NCI-H524 (cell line): ENCODE measurements at places on chromosomes 4 and X.

GRCh38 chrX:2468261-2469195 is 32.2 kb downstream of the DHRSX start:
- DNase-seq = no peak

GRCh38 chrX:115592997-115593734 is 32.2 kb downstream of the PLS3 start:
- no peak for DNase-seq

DNA sequence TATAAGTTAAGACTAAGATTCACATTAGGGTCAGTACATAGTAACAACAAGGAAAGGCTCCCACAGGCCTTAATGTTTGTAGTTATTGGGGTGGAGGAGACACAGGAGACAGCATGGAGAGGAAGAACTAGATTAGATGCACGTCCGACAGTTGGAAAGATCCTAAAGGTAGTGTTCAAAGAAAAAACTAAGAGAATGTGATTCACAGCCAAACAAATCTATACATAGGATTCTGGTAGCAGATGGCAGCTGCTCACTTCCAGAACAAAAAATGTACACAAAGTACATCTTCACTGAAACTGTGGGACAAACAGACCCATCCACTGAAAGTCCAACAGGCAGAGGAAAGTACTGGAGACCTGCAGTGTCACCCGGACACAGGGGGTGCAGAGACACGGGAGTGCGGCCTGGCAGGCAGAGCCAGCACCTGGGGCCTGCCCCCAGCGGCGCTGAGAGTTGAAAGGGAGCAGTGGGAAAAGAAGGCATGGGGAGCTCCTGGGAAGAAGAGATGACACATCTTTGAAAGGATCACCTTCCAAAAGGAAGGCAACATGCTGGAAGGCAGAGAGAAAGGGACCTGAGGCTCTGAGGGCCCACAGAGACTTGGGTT is 40.0 kb downstream of the NELFA start:
- DNase-seq = no peak

DNA sequence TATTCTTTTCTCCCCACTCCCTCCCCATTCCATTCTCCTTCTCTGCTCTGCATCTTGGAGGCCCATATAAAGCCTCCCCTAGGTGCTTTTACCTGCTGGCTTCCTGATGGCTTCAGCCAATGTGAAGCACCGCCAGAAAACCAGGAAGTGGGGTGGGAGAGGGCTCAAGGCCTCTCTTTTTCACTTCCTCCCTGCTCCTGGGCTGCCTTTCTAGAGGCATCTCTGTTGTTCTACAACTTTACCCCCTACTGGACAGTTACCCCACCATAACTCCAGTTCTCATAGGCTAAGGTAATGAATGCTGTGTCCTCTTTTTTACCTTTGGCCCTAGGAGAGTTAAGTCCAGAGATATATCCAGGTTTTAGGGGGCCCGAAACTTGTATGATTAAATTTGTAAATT is 62.4 kb upstream of the PPARGC1A start:
- DNase-seq = no peak

- DNase-seq = no peak
Measured at GRCh38 chrX:27446423-27446822, 16.7 kb downstream of the PPP4R3C start.

DNA sequence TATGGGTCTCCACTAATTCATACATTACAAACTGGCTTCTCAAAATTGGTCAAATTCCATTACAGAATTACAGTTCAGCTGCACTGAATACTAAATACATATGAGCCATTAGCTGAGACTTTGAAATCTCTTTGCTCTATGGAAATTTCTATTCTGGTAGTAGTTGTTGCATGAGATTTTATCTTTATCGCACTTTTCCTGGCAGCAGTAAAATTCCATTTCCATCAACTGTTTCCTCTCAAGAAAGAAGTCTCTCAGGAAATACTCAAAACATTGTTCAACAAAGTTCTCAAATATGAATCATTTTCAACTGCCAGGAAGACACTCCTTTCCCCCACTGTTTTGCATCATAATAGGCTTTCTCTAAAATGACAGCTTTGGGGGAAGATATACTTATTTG is 51.3 kb downstream of the ATP11C start:
- DNase-seq = no peak

GRCh38 chrX:20252381-20253231 is 14.1 kb downstream of the RPS6KA3 start:
- DNase-seq = peak; percentile 20

- DNase-seq = no peak
Measured at GRCh38 chrX:105837232-105837631, 14.9 kb downstream of the NRK start.

DNA sequence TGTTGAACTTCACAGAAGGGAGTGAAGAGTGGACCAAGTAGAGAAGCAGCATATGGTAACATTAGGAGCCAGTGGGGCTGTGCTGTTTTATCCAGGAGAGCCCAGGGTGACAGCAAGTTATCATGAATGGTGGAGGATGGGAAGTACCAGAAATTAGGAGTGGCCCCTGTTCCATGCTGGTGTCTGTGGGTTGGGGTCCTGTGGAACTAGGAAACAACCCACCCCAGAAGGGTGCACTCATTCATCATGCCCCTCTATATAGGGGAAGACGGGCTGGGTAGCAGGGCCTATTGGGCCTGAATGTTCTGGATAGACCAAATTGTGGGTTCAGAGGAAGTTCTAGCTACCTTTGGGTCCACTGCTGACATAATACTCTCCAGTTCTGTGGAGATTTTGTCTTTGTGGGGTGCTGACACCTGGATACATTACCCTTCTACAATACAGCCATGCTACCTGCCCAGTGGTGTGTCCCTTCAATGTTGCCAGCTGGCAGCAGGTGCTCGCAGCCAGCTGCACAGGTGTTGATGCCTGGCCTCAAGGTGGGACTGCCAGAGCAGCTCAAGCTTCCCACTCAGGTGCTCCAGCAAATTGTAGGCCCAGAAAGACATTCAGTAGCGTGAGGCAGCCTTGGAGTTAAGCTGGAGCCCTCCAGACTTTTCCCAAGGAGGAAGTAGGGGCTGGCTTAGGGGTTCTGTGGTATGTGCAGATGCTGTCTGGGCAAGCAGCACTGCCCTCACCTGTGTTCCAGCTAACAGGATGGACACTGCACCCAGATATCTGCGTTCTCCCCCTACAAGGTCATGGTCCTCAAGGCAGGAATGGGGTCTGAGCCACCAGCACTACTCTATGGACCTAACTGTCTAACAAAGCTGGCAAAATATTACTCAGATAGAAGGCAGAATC is 106.5 kb downstream of the NHSL2 start:
- no peak for DNase-seq

- DNase-seq = no peak
Measured at GRCh38 chrX:52420824-52421443, 52.1 kb downstream of the XAGE2 start.

DNA sequence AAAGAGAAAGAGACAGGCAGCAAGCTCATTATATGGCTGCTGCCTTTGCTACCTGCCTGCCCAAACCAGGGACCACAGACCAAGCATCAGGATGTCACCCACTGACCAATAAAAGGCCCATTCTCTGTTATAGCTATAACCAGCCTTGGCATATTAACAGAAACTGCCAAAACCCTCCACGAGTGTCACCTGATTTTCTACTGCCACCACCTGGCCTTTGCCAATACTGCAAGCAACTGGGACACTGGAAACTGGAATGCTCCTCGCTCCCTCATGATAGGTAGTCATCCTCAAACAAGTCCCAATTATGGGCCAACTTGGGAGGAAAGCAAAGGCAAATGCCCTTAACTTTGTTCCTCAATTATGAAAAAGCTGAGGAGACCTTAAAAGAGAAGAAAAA is 76.0 kb downstream of the SPIN4 start:
- DNase-seq = no peak

- no peak for DNase-seq
Measured at GRCh38 chr4:170662250-170662649, 572.5 kb upstream of the AADAT start.

- no peak for DNase-seq
Measured at GRCh38 chrX:5388087-5388486, 840.6 kb downstream of the NLGN4X start.

- peak; percentile 43 for DNase-seq
Measured at GRCh38 chr4:166594326-166594946, 639.9 kb downstream of the SPOCK3 start.

DNA sequence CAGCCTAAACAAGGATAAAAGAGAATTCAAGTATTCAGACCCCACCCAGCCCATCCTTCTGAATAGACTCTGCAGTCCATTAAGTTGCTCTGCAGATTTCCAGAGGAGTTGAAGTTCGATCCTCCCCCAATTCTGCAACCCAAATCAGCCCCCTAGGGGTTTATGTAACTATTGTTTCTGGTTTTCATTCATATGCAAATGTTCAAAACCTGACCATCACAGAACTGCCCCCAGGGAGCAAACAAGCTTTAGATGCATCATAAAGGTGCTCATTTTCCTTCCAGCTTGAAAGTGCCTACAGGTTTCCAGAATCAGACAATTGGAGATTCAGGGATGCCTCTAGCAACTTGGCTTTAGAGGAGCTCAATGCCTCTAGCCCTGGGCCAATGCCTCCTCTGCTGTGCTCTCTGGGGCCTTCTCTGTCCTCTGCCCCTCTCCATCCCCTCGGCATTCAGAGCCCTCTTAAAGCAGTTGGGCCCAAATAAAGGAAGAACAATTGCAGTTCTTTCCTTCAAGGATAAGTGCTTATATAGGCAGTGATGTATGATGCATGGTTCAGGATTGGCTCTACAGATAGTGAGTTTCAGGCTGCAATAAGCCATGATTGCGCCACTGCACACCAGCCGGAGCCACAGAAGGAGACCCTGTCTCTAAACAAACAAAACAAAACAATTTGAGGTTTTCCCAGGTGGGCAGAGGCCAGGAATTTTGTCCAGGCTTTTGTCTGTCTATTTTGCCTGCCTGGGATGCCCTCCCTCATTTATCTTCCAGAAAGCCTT is 23.5 kb upstream of the SPINK2 start:
- DNase-seq = no peak

DNA sequence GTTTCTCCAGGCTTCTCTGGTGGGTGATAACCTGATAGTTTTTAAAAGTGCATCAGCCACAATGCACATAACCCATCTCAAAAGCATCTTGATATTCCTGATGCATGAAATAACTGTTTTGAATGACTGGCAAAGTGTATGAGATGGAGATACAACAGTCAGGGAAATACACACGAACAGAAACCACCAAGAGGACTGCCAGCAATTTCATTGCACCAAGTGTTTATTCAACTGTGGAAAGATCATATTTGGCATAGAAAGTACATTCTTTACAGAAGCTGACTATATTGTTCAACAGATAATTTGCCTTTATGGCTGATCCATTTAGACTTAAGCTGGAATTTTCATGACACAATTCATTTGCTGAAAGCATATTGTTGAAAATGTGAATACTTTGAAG is 139.5 kb downstream of the SLIT2 start:
- no peak for DNase-seq

DNA sequence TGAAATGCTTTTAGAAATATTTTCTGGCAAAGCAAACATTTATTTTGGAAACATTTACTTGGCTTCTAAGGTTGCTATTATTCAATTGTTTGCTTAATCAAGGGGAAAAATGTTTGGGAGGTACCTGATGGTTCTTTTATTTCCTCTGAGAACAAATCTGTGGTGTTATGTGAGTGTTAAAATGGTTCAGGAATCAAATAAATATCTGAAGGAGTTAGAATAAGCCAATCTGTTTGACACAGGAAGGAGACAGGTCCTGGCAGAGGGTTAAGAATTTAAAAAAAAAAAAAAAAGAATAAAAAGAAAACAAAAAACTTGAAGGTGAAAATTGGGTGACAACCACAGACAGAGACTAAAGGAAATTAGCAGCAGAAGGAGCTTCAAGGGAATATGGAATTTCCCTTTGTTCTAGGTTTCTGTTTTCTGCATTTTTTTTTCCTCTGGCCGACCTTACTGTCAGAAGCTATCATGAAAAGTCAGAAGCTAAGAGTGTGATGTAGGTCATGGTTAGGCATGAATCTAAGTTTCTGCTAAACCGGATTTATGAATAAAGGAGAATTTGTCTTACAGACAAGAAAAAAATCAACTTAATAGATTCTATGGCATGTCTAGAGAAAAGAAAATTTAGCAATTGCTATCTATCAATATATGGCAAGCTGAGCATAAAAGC is 78.6 kb upstream of the PNPLA4 start:
- no peak for DNase-seq

GRCh38 chrX:9677098-9677739 is 88.4 kb downstream of the GPR143 start:
- DNase-seq = no peak

- peak; percentile 83 for DNase-seq
Measured at GRCh38 chrX:11672213-11672612, 6.5 kb upstream of the ARHGAP6 start.

- DNase-seq = no peak
Measured at GRCh38 chr4:101987623-101988243, 197.2 kb downstream of the BANK1 start.

DNA sequence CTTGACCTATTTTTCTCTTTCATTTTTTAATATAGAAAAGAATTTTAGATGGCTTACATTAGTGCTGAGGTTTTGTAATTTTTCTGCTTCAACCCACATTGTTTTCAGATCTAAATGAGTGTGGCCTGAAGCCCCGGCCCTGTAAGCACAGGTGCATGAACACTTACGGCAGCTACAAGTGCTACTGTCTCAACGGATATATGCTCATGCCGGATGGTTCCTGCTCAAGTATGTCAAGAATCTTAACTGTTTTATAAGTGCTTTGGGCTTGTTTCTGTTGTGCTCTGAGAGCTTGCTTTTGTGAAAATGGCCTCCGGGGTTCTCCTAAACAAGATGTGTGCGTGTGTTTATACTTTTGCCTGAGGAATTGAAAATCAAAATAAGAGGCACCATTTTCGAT is 41.6 kb downstream of the NPNT start:
- DNase-seq = peak; percentile 41

- DNase-seq = no peak
Measured at GRCh38 chr4:138892483-138893407, 122.8 kb upstream of the NOCT start.

DNA sequence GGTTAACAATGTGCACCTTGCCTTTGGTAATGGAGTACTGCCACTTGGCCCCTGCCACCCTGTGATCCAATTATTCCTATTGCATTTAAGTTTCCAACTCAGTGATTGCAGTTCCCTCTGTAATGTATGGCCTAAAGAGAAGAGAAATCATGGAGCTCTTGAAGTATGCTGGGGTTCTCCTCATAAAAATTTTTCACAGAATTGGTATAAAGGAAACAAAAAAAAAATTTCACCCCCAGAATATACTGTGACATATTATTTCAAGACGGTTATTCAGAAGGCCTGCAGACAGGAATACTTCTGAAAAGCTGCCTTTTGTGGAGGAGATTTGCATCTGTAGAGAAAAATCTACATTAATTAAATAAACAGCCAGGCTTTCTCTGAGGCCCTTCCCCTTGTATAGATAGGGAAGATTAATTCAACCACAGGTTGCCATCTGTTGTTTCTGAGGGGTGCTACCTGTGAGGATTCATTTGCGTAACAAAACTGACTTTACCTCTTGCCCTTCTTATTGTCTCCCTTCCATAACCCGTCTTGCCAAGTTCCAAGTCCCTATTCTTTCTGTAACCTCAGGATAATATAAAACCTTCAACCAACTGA is 94.8 kb upstream of the LANCL3 start:
- DNase-seq = no peak

GRCh38 chr4:1176398-1177273 is 4.3 kb upstream of the SPON2 start:
- no peak for DNase-seq

GRCh38 chr4:174540175-174540574 is 17.9 kb upstream of the HPGD start:
- DNase-seq = no peak
